ENCODE measurements at places on chromosomes 6 and 20.

GRCh38 chr6:6193221-6193745 lies 127.2 kb downstream of the F13A1 start:
- DNase-seq: no peak

DNA sequence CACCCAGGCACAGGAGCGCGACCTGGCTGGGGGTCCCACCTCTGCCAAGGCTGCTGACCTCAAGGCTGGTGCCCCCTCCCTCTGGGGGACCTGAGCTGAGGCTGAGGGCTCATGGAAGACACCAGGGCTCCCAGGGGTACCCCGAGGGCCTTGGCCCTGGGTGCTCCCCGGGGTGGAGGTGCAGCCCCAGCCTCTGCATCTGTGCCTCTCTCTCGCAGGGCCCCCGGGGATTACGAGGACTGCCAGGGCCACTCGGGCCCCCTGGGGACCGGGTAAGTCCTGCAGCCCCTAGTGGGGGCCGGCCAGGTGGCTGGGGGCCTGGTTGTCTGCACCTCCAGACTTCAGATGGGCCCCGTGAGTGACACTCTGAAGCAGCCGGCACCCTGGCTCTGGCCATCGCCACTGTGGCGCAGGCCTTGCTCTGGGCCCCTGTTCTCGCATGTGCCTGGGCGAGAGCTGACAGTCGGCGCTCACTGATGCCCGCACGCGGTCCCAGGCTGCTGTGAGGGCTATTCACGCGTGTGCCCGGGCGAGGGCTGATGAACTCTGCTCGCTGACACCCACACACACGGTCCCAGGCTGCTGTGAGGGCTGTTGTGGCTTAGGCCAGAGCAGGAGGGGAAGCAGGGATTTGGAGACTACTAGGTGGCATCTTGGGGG lies 9.3 kb downstream of the COL9A3 start:
- DNase-seq: no peak

GRCh38 chr6:149963212-149963461 lies 606 bp upstream of the ULBP1 start:
- no peak for DNase-seq

- DNase-seq: no peak
These were observed 2.4 kb upstream of the ZBTB24 start for GRCh38 chr6:109485266-109485935.

DNA sequence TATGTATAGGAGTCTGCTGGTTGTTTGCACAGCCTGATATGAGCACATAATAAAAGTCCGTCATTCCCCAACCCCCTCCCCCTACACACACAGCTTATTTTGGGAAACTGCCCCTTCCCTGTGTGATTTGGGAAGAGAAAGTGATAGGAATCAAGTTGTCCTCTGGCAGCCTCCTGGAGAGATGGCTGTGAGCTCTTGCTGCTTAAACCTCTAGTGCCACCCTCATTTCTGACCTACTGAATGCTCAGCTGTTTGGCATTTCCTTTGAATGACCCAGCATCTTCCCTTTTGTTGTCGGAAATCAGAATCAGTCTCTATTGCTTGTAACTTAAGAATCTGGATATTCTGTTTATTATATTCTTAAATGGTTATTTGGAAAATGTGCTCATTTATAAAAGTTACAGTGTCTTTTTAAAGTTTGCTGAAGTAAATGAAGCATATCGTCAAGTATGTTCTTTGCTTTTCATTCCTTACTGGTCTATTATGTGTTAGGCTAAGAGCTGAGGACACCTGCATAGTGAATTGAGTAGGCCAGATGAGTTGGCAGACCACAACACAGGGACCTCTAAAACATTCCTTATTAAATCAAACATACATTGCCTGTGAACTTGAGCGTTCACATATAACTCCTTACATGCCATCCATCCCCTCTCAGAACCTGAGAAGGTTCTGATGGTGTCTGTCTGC lies 5.5 kb downstream of the RWDD2A start:
- DNase-seq: no peak

DNA sequence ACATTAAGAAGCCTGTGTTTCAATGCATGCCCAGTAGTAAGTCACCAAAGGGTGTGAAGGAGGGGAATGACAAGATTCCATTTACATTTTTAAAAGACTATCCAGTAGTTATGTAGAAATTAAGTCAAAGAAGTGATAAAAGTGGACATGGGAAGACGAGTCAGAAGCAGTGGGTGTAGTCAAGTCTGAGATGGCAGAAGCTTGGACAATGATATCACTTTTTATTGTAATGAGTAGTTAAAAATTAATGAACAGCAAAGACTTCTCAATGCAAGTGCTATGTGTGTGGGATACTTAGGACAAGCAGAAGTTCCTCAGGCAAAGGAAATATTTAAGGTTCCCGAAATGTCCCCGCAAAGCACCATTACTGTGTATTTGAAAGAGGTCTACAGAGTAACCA lies 156.0 kb downstream of the DST start:
- DNase-seq: no peak

GRCh38 chr20:50412069-50412468 lies 98.1 kb upstream of the PTPN1 start:
- DNase-seq: no peak

- DNase-seq: no peak
These were observed 98.1 kb upstream of the VSTM2L start for GRCh38 chr20:37804584-37805566.

DNA sequence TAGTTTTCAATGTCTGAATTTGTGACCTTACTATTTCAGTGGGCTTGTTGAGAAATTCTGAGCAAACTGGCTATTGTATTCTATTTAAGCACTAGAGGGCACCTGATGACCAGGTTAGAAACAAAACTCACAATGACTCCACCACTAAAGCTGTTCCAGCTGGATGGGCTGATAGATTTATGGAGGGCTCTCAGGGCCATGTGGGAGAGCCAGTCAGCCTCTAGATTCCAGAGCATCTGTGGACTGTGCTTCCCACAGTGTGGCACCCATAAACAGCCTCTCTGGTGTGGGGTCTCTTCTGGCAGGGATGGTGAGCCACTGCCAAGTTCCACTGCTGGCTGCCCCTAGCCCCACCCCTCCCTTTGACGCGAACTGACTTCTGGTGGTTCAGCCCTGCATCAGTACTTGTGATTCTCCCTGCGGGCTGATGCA lies 29.2 kb downstream of the C6orf58 start:
- no peak for DNase-seq

Data from stimulated activated CD8-positive, alpha-beta memory T cell treated with anti-CD3 and anti-CD28 coated beads, Interleukin-2, amount 100 ng/mL, for 1 hour (primary cell).